ENCODE measurements at places on chromosomes 7 and 10. TPM values are rescaled to one million over a fixed set of nuclear protein-coding genes. Genes with fewer than 3 reads are reported as not detected.

DNA sequence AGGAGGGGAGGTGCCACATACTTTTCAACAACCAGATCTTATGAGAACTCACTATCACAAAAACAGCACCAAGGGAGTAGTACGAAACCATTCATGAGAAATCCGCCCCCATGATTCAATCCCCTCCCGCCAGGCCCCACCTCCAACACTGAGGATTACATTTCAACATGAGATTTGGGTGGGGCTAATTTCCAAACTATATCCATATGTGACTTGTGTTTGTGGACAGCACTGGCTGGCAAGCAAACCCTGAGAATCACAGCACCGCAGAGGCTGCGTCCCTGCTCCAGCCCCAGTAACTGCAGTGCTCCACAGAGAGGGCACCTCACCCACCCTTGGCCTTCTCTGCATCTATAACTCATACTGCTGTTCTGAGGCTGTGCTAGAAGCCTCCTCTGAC is 211.2 kb upstream of the PODXL start:
- no peak for DNase-seq

DNA sequence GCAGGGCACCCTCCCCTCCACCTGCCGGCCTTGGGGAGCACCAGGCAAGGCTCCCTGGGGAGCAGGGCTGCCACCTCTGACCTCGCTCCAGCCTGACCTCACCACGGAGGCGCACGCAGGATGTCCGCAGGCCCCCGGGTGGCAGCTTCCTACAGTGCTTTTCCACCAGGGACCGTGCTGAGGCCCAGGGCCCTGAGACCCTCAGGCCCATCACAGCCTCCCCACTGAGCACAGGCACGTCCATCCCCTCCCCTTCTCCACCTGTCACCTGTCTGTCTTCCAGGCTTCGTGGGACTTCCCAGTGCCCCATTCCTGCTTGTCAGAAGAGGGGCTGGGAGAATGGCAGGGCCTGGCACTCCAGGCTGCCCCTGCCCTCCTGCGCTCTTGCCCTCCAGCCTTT is 90.1 kb downstream of the LHPP start:
- DNase-seq = no peak

GRCh38 chr10:31645786-31646185 is 282.8 kb downstream of the ARHGAP12 start:
- no peak for DNase-seq

- no peak for DNase-seq
Measured at GRCh38 chr10:69878038-69878437, 76.3 kb downstream of the COL13A1 start.

DNA sequence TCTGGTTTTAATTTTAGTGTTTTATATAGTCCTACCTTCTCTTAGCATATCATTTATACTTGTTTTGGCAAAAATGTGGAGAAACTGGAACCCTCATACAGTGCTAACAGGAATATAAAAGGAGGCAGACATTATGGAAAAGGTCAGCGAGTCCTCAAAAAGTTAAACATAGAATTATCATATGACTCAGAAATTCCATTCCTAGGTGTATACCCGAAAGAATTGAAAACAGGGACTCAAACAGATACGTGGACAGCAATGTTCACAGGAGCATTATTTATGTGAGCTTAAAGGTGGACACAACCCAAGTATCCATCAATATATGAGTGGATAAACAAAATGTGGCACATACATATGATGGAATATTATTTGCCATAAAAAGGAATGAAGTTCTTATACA is 51.5 kb downstream of the VAX1 start:
- no peak for DNase-seq

DNA sequence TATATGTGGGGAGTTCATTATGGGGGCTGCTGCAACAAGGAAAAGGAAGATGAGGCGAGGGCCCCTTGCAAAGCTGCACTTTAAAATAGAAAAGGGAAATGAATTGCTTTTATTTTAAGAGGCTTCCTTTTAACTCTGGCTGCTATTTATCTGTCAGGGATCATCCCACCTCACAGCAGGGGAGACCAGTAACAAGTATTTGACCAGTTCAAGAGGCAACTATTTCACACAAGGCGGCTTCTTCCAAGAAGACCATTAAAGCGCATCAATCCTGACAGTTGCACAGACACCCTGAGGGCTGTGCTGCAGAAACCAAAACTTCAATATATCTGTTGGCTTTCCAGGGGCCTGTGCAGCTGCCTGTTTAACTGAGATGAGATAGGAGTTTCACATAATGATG is 1009.2 kb downstream of the SORCS3 start:
- DNase-seq = no peak

DNA sequence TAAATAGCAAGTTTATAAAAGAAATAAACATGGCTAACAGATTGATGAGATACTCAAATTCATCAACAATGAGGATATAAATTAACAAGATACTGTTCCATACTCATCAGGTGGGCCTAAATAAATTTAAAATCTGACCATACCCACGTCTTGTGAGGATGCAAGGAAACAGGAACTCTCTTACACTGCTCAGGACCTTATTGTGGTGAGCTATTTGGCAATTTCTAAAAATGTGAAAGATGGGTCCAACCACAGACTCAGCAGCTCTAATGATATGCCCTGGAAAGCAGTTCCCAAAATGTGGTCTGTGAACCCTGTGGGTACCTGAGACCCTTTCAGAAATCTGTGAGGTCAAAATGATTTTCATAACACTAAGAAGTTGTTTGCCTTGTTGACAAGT is 21.5 kb downstream of the RPP38 start:
- no peak for DNase-seq

NPM3 gene
- 18.7 TPM for total RNA-seq

TDRD1 gene
- total RNA-seq = not detected

ACTL6B gene
- not detected for total RNA-seq
